ENCODE measurements at places on chromosomes 6 and 20.

DNA sequence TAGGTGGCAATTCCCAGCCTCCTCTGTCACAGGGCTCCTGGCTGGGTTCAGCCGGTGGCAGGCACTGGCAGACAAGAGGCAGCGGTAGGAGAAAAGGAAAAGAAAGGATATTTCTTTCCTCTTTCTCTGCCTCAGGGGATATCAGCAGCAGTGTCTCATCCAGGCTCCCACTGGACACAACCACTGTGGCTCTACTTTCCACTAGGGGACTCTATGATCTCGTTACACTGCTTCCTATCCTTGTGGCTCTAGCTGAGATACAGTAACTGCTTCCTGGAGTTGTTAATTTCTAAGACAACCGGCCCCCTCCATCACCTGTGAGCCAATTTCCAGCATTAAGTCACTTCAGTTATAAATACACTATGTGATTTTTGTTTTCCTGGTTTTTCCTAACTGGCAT lies 102.0 kb upstream of the LRFN2 start:
- no peak for DNase-seq

DNA sequence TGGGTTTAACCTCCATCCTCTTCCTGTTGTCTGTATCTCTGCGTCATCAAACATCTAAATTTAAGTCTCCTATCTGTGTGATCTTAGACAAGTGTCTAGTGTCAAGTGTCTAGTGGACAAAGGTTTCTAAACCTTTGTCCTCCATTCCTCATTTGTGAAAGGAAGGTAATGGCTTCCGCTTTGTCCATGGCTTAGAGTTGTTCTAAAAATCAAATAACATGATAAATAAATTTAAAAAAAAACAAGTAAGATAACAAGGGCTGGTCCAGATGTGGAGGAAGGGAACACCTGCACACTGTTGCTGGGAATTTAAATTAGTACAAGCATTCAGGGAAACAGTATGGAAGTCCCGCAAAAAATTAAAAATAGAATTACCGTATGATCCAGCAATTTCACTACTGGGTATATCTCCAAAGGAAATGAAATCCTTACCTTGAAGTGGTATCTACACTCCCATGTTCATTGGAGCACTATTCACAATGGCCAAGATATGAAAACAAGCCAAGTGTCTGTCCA lies 17.6 kb upstream of the SERPINB1 start:
- DNase-seq, result no peak

DNA sequence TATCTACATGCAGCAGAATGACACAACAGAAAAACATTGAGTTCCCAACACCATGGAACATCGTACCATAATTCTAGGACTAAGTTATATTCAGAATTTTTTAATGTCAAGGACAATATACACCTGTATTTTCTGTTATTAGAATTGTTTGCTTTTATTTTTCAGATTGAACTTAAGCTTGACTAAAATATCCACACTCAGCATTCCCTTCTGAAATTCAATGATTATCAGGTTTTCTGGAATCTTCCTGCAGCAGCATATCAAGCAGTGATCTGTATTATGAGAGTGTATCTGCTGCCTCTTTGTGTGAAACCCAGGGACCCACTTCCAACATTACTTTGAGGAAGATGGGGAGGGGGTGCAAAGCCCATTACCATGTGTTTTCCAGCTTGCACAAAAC lies 578.6 kb upstream of the JAG1 start:
- DNase-seq, result no peak

DNA sequence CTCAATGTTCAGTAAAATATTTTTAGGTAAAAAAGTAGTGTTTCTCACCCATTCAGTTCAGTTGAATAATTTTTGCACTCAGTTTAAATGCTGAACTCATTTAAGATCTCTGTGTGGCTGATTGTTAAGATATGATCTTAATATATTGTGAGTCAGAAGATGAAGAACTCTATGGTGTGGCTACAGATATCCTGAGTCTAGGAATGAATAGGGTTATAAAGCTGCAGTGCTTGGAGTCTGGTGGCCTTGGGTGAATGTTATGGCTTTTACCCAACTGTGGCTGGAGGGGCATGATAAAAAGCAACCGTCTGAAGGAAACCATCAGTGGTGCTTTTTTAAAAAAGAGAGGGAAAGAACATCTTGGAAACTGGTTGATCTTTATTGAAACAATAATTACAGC lies 65.9 kb downstream of the CCN2 start:
- no peak for DNase-seq

DNA sequence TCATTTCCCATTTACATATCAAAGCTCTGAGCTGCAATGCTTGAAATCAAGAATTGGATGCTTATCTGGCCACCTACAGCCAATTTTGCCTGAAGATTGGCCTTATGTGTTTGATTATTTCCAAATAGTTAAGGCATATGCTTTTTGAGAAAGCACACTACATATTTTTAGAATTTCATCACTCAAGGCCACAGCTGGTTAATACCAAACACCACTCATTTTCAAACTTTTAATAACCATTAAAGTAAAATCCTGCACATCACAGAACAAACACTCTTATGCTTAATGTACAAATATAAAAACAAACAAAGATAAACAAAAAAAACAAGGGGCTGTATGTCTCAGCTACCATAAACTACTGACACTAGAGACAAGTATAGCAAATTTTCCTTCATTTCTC lies 96.9 kb upstream of the HMGCLL1 start:
- DNase-seq, result no peak

DNA sequence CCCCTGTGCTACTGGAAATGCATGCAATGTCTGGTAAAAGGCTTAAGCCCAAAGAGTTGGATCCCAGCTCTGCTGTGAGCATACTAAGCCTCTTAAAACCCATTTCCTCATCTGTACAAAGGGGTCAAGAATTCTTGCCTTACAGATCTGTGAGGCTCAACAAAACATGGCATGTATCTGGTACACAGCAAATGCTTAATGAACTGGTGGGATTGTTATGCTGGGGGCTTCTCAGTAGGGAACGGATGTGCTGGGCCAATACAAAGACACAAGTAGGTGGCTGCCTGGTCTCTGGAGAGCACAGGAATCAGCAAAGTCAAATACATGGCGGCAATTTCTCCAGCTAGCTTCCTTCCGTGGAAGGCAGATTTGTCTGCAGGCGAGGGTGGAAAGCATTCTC lies 62.3 kb downstream of the LAMP5 start:
- DNase-seq, result no peak

DNA sequence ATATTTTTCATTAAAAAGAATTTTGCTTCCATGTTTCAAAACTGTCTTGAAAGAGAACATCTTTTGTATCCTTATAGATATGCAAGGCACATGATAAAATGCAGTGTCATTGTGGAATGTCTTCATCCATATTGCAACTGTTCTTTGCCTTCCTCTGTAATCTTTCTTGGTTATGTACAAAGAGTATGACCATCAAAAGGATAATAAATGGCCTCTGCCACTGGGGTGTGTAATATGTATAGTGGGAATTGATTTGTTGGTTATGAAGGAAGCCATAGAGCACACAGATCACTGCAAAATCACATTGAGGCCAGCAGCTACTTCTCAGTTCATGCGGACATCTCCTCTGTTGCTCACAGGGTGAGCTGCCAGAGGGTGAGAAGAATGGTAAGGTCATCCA lies 703.5 kb downstream of the TFAP2A start:
- DNase-seq, result no peak

GRCh38 chr6:37861452-37861851 lies 41.9 kb downstream of the ZFAND3 start:
- no peak for DNase-seq

GRCh38 chr6:132907914-132908313 lies 93.5 kb downstream of the RPS12 start:
- DNase-seq, result no peak

- DNase-seq, result no peak
Measured at GRCh38 chr20:49635866-49636265, 67.9 kb upstream of the PTGIS start.

DNA sequence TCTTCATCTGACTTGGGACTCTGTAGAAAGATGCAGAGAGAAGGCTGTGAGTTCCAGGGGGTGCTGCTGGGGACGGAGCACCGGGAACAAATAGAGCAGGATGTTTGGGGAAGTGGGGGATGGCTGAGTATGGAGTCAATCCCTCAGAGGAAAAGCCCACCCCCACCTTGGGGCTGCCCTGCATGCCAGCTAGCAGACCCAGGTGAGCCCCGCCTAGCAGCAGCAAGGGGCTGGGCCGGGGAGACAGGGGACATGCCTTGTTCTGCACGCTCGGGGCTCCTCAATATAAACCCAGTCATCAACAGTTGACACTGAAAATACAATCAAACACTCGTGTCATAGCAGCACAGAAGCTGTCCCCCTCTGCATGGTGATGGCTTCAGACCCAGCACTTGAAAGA lies 74.6 kb downstream of the NINL start:
- no peak for DNase-seq

- no peak for DNase-seq
Measured at GRCh38 chr6:129368076-129368475, 341.9 kb downstream of the ARHGAP18 start.

GRCh38 chr20:11301699-11302098 lies 616.0 kb upstream of the BTBD3 start:
- no peak for DNase-seq

DNA sequence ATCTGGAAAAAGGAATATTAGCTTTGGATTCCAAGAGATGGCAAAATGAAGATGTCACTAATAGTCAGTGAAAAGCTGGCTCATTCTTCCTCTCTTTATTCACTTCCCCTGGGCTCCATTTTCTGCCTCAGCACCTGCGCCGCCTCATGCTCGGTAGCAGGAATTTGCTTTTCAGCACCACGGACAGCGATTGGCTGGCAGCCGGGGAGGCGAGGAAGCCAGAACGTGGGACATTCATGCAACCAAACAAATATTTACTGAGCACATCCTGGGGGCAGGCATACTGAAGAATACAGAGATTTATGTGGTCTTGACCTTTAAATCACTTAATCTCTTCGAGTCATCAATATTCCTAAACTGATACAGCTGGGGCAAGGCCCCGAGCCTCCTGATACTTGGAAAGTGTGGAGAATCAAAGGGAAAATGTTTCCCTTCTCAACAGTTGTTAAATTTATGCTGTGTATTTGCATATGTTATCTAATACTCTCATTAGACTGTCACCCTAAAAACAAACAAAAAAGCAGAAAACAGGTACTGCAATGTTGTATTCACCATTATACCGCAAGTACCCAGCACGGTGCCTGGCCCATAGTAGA lies 12.1 kb upstream of the PDYN start:
- DNase-seq, result no peak

DNA sequence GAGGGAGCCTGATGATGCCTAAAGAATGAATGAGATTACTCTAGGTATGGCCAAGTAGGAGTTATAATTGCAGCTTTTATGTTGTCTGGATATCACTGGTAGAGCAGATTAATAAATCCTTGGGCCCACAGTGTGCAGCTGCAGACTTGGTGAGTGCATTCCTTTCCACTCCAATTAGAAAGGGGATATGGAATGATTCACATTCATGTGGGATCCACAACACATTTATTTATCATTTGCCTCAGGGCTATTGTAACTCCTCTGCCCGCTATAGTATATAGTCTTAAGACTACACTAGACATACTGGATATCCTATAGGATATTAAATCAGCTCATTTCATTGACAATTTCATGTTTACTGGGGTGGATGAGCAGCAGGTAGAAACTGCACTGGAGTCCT lies 11.6 kb upstream of the HLA-G start:
- DNase-seq, result no peak

- no peak for DNase-seq
Measured at GRCh38 chr20:10793766-10794165, 120.0 kb upstream of the JAG1 start.

- DNase-seq, result no peak
Measured at GRCh38 chr6:43736844-43737243, 33.2 kb upstream of the VEGFA start.

DNA sequence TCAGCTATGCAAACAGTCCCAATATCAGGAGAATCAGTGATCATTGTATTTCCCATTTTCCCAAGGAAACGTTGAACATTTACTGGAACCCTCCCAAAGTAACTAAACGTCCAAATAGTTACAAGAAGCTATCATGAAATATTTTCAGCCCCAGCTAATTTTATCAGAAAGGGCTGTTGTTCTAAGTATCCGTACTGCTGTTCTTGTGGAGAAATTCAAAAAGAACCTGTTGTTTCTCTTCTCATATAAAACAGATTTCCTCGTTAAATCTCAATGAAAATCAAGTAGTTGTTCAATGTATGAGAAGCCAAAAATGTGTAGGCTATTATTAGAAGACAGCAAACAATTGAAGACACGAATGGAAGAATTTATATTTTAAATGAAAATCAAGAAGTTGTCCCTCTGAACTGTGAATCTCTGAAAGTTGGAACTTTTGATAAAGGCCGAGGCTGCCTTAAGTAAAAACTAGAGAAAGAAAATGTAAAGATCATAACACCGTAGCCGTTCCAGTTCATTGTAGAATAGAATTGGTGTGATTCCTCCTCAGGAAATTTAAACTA lies 107.7 kb downstream of the HFE start:
- no peak for DNase-seq

DNA sequence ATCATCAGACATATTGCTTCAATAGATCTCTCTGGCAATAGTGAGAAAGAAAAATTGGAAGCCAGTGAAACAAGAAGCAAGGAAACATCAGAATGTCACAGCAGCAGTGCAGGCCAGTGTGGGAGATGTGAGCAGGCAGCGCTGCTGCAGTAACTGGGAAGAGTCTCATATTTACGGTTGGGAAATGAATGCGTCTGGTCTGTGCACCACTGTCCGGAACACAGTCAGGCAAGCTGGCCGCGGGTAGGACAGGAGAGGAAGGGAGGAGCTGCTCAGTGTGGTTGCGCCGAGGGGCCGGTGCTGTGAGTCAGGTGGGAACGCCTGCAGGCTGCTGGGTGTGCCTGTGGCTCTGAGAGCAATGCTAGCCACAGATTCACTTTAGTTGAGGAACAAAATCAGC lies 6.4 kb upstream of the PSMG4 start:
- no peak for DNase-seq

GRCh38 chr6:5333658-5334057 lies 72.3 kb downstream of the FARS2 start:
- DNase-seq, result no peak

GRCh38 chr6:34692280-34692679 lies 4.3 kb downstream of the ILRUN start:
- no peak for DNase-seq

GRCh38 chr6:5174756-5175549 lies 85.8 kb downstream of the LYRM4 start:
- DNase-seq, result no peak

DNA sequence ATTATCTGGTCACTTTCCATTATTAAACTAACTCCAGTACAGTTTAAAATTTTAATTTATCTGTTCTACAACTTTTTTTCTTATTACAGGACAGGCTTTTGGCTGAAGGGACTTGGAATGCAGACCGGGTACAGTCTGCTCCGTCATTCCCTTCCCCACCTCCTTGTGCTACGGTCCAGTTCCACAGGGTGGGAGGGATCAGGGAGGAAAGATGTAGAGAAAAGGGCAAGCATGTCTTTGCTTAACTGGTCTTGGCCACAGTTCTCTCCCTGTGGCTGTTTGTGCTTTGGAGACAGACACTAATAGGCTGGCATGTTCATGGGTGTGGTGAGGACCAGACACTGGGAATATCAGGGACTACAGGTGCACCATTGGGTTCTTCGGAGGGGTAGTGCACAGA lies 12.1 kb upstream of the RGS17 start:
- DNase-seq, result no peak
